ENCODE measurements at places on chromosomes 12 and 14.

DNA sequence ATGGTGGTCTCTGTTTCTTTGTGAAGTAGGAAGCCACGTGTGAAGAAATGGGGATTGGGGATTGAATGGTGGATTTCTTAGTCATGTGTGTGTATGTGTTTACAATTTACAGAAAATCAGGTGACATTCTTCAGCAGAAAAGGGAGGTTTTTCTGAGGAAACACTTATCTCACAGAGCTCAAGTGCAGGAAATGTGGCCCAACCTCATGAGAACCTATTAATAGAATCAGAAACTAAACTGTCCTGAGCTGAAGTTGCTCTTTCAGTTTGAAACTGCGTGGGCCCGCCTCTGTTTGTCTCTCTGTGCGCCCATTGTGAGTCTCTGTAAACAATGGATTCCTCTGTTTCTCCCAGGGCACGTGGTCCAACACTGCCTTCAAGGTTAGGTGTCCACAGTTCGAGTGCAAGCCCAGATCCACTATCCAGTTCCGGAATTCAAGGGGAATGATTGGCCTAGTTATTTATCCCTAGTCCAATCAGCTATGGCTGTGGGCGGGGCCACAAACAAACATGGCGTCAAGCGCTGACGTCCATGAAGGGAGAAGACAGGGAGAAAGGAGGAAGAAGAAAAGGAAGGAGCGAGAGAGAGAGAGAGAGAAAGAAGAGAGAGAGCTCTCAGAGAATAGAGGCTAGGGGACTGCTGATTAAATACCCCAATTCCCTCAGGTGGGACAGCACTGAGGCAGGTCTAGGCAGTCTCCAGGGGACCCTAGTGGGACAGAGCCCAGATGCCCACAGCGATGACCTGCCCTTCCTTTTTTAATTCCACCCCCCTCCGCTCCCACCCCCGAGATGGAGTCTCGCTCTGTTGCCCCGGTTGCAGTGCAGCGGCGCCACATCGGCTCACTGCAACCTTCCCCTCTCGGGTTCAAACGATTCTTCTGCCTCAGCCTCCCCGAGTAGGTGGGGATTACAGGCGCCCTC lies 31.4 kb upstream of the C12orf76 start:
- DNase-seq, result no peak

- no peak for DNase-seq
Measured at GRCh38 chr14:20176330-20176729, 14.4 kb upstream of the OR11G2 start.

DNA sequence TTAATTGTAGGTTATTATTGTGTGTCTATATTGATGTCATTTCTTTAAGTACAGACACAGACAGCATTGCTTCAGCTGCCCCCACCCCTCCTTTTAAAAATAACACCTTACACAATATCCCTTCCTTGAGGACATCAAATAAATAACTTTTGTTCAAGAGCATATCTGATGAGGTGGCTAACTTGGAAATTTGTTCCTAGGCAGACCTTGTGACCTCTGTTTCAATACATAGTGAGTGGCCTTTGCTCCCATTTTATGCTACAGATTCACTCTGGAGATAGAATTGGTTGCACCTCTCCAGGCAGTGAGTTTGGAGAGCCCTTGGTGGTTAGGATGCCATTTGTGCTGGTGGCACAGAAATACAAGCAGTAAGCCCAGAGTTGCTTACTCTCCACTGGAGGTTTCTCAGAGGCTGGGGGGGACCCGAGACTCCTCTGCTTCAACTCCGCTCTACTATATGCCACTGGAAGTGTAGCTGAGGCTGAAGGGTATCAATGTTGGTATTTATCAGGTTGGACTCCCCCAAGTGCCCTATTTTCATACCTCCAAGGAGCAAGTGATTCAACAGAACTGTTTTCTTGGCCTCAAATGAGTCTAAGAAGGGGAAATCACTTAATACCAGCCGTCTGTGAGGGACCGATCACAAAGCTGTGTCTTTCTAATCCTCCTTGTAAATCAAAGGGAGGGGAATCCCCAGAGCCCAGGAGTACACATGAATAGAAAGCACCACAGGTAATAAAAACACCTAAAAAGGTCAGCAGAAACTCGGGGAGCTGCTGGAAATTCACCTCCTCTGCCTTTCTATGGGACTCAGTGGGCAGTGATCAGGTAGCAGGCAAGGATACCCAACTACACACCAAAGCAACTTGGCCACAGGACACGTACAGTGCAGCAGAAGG lies 463.1 kb downstream of the RAD51B start:
- DNase-seq, result no peak

- no peak for DNase-seq
Measured at GRCh38 chr12:116202940-116203339, 74.6 kb downstream of the MED13L start.

GRCh38 chr12:79046021-79046420 lies 181.4 kb downstream of the SYT1 start:
- no peak for DNase-seq

DNA sequence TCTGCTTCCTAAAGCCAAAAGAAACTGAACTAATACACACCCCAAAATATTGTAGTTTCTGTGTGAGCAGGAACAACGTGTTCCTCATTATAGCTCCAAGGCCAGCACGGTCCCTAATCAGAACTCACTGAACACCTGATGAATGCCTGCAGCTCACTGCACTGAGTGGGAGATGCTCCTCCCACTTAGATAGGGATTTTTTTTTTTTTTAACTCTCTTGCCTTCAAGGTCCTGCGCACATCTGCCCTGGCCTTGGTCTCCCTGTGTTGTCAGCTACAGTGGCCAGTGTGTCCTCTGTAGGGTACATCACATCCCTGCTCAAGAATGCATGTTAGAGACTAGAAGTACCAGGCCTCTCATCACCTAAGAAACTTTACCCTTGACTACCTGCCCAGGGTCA lies 44.3 kb upstream of the TMPO start:
- no peak for DNase-seq

DNA sequence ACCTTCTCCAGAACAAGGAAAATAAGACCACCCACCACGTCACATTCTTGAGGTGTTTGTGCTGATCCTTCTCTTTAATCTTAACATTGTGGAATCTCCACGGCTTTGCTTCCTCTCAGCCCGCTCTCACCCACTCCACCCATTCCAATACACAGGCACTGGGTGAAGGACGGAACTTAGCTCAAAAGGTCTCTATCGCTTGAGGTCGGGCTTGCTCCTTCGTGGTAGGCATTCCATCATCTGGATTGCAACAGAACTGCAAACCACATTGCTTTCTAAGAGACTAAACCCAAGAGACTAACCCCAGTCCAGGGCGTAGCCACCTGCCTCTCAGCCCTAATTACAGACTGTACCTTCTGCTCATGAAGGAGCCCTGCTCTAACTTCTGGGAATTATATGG lies 24.0 kb upstream of the MDM2 start:
- DNase-seq, result no peak

DNA sequence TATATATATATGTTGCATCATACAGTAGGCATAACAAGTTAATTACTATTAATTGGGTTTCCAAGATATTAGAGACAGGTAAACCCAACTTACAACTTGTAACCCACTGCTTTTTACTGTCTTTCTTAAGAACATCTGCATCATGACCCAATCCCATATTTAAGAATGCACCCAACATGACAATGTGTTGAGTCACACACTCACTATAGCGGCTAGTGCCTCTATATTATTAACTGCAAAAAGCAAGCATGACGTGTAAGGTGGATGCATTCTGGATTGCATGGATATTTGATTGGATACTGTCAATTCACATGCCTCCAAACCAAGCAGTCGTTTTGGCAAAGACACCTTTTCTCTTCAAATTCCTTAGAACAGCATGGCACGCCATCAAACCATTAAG lies 68.2 kb downstream of the KSR2 start:
- DNase-seq, result no peak

DNA sequence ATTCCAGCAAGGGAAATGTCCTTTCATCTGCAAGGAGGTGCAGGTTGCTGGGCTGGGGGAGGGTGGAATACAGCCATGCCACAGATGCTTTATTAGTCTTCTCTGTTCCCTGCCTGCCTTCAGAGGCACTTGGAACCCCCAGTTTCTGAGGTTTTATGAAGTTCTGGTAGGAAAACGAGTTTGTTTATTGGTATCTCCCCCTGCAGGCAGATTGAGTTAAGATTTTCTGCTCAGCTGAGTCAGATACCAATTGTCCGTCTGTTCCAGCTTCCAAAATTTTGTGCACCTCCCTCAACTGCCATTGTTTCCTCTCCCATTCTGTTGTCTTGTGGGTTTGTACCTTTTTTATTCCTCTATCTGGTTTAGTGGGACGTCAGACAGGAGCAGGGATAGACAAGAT lies 155.6 kb downstream of the ETV6 start:
- no peak for DNase-seq

GRCh38 chr12:109458086-109458485 lies 19.0 kb downstream of the KCTD10 start:
- DNase-seq, result no peak

- DNase-seq, result peak; percentile 11
Measured at GRCh38 chr12:41367726-41368405, 179.7 kb downstream of the PDZRN4 start.

GRCh38 chr14:37932008-37932407 lies 275.7 kb upstream of the SSTR1 start:
- no peak for DNase-seq

GRCh38 chr12:131832321-131833231 lies 4.4 kb downstream of the MMP17 start:
- no peak for DNase-seq

GRCh38 chr14:75461755-75462349 lies 34.0 kb downstream of the JDP2 start:
- no peak for DNase-seq

- no peak for DNase-seq
Measured at GRCh38 chr14:33606591-33606990, 344.3 kb downstream of the EGLN3 start.

GRCh38 chr12:52735816-52736632 lies 32.7 kb upstream of the KRT77 start:
- DNase-seq, result no peak

DNA sequence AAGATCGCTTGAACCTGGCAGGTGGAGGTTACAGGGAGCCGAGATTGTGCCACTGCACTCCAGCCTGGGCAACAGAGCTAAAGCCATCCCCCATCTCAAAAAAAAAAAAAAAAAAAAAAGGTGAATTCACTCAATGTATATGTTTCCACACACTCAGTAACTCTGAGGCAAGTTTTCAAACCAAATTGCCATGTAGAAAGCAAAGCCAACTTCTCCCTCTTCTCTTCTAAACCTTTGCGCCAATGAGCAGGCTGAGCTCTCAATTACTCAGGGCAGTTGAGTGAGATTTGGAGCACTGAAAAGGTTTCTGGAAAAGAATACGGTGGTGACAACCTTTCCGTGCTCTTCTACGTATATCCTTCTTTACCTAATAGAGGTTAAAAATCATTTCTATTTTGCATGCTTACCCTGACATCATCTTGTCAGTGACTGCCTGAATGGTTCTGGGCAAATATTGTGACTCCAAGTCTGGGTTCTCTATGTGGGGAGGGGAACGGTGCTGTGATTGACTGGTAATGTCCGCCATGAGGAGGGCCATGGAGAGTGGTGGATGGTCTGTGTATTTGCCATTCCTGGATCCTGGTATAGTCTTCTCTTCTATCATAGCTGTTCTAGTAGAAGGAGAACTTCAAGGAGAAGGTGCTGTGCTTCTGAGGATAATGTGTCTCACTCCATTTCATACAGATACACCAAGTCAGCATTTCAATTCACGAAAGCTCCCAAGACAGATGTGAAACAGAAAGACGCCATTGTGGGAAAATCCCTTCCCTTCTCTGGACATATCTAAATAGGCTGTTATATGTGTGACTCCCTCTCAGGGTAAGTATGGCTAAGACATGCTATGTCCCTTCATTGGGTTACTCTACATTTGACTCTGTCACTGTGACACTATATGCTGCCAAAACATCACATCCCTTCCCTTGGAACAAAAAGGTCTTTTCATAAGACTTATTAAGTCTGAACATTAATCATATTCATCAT lies 46.2 kb upstream of the MED13L start:
- no peak for DNase-seq

DNA sequence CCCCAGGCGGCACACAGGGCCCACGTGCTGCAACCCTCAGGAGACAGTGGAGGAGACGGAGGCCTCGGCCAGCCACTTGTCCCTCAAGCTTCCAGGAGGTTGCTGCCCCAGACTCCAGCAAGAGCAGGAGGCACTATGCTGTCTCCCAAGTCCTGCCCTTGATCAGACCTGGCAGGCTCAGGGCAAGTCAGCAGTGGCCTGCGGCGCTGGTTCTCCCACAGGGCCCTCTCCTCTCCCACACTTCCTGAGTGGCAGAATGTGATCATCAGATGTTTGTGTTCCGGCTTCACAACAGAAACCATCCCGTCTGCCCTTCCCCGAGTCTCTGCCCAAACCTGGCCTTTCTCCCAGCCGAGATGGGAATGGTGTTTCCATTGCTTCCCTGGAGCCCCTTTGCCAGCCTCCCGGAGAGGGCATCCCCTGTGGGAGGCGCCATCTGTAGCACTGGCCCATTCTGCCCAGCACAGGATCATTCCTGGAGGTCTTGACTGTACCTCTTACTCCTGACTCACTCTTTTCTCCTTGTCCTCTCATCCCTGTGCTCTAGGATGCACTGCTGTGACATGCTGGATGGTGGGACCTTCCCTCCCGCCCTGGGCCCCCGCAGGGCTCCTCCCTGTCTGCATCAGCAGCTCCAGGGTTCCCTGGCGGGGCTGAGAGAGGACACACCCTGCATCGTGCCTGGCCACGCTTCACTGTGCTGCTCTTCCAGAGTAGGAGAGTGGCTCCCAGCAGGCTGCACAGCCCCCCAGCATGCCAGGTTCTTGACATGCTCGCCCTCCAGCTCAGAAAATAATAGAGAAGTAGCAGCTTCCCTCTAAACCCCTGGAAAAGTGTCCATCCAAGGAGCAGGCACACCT lies 114.7 kb upstream of the FKBP4 start:
- DNase-seq, result no peak

GRCh38 chr12:44852483-44852882 lies 23.6 kb downstream of the NELL2 start:
- no peak for DNase-seq

GRCh38 chr12:23211384-23212320 lies 586.7 kb downstream of the ETNK1 start:
- no peak for DNase-seq

DNA sequence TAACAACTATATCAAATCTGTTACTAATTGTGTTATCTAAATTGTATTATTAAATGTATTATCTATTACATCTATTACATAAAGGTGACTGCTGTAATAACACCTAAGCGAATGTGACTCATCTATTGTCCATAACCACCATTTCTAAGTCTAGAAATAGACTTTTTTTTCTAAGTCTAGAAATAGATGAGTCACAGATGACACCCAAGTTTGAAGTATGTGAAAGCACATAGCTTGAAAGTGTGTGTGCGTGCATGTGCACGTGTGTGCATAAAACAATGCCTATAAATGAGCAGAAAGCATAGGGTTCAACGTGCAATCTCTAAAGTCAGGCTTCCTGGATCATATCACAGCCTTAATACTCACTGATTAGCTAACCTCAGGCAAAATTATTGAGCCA lies 451.3 kb upstream of the USP15 start:
- DNase-seq, result no peak

Measured in iPS DF 6.9 (cell line).